Suppressor macrophage treated with lipopolysaccharide for 4 hours (primary cell): ENCODE measurements at places on chromosomes 3 and 15.
A peak's percentile ranks its signal among the peaks of the same experiment; 100 is the strongest.

DNA sequence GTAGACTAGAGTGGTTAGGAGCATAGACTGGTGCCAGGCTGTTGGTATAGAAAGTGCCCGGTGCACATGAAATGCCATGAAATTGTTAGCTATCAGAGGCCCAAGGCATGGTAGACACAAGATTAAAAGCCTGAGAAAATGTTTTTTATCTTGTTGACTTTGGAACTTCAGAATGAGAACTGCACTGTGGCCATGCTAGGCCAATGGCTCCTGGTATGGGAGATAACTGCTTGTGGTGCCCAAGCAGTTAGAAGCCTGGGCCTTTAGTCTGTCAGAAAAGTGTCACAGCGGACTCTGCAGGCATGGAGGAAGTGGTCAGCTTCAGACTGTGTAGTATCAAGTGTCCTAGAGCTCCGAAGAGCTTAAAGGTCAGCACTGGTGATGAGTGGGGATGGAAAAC is 11.9 kb downstream of the FYCO1 start:
- no peak for DNase-seq

GRCh38 chr3:153055779-153056178 is 106.2 kb upstream of the RAP2B start:
- DNase-seq, result no peak

- DNase-seq, result no peak
These were observed 247.1 kb downstream of the CHST2 start for GRCh38 chr3:143366672-143367071.

DNA sequence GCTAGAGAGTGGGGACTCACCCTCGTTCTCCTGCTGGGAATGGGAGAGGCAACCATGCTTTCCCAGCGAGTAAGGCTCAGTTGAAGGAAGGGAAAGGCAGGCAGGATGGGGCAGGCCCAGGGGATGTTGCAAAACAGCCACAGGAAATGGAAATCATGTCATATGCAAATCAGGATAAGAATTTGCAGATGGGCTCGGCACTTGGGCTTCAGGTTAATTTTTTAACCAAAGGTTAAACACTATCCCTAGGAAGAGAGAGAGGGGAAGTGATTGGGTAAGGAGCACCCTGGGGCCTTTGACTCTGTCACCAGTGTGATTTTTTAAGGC is 14.6 kb upstream of the PLA2G4E start:
- peak; percentile 67 for DNase-seq

DNA sequence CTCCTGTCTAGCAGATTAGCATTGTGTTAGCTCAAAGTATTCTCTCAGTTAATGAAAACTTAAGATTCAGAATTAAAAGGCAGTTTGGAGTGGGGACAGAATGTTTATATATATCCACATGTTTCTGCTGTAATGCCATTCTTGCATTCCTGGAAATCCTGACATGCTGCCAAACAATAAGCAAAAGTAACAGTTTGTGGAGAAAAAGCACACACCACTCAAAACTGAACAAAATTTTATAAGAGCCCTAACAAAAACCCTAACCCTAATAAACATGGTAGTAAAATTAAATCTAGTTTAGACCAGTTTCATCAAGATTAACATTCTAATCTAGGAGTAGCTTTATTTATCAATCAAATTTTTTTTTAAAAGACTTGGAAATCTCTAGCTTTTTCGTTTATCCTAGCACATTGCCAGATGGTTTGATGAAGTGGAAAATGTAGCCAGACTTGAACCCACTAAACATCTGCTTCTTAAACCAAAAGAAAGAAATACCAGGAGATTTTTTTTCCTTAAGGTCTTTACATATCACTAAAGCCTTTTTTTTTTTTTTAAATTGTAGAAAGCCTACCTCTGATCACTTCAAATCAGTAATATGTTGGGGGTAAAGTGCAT is 3.7 kb downstream of the TCAIM start:
- DNase-seq, result no peak

DNA sequence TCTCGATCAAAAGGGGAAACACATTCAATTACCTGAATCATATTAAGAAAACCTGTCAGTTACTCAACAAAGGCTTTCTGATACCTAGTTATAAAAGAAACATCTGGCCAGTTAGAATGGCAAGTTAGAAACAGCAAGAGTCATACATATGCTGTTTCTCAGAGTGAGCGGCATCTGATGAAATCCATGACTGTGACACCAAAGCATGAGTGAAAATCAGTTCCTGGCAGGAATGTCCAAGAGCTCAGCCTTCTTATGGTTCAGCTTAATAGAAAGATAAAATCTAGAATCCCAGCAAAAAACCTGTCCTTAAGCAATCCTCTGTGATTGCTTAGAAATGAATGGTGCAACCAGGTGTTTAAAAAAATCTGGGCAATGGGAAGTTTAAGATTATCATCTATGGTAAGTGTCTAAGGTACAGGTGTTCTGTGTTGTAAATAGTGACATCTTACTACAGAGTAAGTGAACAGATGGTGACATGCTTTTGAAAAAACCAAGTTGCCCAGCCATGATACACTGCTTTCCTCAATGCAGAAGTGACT is 18.8 kb downstream of the B4GALT4 start:
- DNase-seq, result no peak

GRCh38 chr3:45060165-45060892 is 34.2 kb downstream of the CLEC3B start:
- DNase-seq, result no peak

DNA sequence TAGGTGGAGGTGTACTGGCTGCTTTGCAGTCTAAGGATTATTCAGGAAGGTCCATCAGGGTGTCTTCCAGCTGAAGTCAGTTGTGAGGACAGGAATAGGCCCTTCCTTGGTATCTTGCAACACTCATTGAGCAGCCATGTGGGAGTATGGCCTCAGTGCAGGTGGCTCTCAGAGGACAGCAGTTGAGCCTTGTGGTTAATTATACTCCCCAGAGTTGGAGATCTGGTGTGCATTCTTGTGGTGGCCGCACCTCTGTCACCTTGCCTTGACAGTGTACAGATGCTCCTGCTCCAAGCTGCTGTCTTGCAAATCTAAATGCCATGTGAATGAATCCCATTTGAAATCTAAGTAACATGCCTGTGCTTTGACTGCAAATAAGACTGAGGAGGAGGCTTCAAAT is 339.9 kb upstream of the BCHE start:
- DNase-seq, result no peak
